ENCODE measurements at places on chromosomes 11 and 22.

GRCh38 chr11:73414977-73415651, 38.9 kb downstream of the RELT start:
- no peak for DNase-seq

GRCh38 chr11:62020661-62021060, 53.2 kb upstream of the FTH1 start:
- DNase-seq, result no peak

- DNase-seq, result peak; percentile 36
These were observed 668 bp downstream of the MADD start for GRCh38 chr11:47270331-47271271.

DNA sequence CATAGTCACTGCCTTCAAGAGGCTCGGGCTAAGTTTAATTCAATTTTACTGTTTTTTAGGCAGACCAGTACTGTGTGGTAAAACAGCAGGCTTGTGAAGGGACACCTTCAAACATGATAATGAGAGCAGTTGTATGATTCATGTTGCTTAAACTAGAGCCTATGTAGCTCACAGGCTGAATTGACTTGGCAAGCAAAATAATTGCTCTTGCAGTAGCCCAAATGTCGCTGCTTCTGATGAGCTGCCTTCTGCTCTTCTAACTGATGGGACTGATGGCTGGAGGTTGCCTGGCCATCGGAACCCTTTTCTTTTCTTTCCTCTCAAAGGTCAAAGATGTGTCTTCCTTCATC, 137.6 kb downstream of the MAML2 start:
- DNase-seq, result no peak

DNA sequence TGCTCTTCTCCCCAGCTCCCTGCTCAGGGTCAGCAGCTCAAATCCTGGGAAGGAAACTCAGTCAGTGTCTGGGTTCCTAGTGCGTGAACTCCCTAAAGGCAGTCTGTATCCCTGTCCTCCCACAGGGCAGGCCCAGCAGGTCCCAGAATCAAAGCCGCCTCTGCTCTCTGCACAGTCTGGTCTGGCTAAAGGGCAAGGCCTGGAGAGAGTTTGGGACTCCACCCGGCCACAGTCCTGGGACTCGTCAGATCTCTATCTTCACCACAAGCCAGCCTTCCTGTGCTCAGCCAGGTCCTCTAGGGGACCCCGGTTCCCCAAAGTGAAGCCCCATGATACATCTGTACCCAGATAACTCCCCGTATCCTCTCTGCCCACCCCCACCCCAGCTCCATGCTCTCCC, 56.2 kb upstream of the CSNK2A3 start:
- DNase-seq, result no peak

- no peak for DNase-seq
These were observed 22.0 kb upstream of the GRAMD1B start for GRCh38 chr11:123407996-123408597.

DNA sequence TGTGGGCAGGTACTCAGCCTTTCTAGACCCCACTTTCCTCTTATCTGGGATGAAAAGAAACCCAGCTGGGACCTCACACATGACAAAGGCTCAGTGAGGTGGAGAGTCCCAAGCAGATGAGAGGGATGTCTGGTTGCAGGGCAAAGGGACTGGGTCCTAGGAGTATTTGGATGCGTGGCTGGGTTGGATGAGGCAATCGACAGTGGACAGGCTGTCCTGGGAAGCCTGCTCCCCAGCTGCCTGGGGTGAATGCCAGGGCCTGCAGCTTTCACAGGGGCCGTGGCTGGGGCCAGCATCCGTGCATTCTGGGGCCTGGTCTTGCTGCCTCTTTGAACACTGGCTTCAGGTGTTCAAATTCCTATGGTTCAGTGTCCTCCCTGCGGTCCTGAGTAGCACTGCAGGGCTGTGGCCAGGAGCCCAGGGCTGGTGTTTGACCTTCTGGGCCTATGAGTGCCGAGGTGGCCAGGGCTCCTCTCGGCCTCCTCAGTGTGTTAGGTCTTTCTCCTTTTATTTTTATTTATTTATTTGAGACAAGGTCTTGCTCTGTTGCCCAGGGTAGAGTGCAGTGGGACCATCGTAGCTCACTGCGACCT, 65.3 kb downstream of the MCM5 start:
- no peak for DNase-seq

- DNase-seq, result no peak
These were observed 55.2 kb upstream of the WNT7B start for GRCh38 chr22:46031965-46032851.

DNA sequence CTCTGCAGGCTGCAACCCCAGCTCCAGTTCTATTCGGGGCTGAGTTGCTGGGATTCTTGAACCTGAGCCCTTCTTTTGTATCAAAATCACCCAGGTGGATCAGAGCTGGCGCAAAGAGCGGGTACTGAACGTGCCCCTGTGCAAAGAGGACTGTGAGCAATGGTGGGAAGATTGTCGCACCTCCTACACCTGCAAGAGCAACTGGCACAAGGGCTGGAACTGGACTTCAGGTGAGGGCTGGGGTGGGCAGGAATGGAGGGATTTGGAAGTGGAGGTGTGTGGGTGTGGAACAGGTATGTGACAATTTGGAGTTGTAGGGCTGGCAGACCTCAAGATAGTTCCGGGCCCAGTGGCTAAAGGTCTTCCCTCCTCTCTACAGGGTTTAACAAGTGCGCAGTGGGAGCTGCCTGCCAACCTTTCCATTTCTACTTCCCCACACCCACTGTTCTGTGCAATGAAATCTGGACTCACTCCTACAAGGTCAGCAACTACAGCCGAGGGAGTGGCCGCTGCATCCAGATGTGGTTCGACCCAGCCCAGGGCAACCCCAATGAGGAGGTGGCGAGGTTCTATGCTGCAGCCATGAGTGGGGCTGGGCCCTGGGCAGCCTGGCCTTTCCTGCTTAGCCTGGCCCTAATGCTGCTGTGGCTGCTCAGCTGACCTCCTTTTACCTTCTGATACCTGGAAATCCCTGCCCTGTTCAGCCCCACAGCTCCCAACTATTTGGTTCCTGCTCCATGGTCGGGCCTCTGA, 3.8 kb downstream of the FOLR1 start:
- DNase-seq, result no peak

- DNase-seq, result peak; percentile 71
These were observed 61.4 kb upstream of the ARFGAP3 start for GRCh38 chr22:42918500-42918899.

- DNase-seq, result no peak
These were observed 18.8 kb upstream of the PICK1 start for GRCh38 chr22:38038426-38038825.

DNA sequence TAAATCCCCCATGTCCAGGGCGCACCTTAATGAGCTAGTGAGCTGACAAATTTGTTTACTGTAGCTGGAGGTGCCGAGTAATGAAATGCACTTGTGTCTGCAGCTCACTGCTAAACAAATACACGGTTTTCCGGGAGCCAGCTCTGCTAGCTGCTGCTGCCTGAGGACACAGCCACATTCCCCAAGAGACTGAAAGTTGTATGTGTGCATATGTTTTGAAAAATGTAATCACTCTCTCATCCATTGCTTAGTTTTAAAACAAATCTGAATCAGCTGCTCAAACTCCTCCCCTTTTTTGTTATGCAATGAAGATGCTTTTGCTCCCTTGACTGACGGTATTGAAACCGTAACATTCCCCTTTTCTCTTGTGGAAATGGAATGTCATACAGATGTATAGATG, 62.4 kb upstream of the NNMT start:
- no peak for DNase-seq

- no peak for DNase-seq
These were observed 300.1 kb downstream of the CNTN5 start for GRCh38 chr11:99320769-99321290.

GRCh38 chr11:125070699-125071254, 7.7 kb downstream of the SLC37A2 start:
- peak; percentile 89 for DNase-seq

DNA sequence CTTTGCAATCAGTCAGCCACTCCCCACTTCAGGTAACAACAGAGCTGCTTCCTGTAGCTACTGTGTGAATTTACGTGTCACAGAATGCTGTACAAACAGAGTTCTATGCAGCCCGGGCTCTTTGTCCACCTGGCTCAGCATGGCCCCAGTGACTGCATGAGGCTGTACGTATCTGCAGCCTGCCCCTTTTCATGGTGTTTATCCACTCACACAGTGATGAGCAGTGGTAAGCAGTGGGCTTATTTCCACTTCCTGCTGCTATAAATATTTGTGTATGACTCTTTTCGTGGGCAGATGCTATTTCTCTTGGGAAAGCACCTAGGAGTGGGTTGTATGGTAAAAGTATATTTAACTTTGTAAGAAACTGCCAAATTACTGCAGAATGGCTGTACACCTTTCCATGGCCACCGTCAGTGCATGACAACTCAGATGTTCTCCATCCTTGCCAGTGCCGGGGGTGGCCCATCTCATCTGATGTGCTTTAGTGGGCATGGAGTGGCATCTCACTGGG, 43.3 kb downstream of the MYEOV start:
- no peak for DNase-seq

DNA sequence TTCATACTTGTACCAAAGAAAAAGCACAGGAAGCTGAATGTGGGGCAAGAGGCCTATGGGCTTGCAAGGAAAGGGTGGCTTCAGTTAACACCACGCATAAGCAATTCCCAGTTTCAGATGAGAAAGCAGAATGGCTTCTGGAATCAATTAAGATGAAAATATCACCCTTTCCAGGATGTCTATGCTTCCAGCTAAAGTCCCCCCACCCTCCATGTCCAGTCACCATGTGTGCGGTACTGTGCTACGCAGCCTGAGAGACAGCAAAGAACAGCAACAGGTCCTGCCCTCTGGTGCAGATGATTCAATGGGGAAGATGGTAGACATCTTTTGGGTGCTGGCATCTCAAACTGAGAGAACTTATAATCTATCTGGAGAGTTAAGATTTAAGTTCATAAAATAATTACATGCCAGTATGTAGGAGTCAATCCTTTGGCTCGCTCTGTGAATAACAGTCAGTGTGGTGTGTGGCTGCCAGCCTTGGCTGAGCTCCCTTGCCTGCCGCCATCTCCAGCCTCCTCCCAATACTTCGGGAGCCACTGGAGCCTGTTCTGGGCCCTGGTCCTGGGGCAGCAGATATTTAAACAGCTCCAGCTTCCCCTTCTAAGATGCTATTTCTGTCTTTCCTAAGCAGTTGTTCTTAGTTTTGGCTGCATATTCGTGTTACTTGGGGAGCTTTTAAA, 44.5 kb downstream of the ME3 start:
- DNase-seq, result no peak

GRCh38 chr11:61996933-61997332, 29.5 kb upstream of the FTH1 start:
- DNase-seq, result no peak

DNA sequence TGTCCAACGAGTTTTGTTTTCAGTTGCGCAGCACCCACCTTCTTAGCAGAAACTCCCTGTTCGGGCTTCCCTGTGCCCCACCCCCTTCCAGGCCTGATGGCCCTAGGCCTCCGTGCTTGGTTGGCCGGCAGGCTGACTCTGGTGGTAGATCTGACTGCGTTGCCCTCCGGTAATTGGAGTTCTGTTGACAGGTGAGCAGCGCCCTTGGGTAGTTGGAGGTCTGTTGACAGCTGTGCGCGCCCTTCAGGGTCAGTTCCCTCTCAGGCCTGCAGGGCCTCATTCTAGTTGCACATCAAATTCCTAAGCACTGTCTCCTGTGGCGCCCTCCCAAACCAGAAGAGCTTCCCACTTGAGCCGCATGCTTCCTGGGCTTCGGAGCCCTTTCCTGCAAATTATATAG, 776 bp downstream of the DGCR6 start:
- no peak for DNase-seq

- no peak for DNase-seq
These were observed 11.8 kb downstream of the HIKESHI start for GRCh38 chr11:86313793-86314192.

DNA sequence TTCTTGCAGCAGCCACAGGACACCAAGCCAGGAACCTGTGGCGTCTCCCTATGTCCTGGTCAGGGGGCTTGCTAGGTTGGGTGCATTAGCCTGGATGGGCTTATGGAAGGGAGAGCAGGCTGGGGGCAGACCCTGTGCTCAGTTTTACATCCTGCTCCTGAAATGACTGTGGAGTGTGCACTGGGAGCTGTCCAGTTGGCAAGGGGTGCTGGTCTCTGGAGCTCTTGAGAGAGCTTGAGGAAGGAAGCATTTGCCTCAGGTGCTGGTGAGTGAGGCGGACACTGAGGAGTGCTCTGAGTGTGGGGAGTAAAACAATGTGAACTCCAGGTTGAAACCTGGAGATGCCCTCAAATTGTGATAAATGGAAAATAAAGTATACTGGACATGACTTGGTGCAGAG, 3.4 kb downstream of the SCGB1D4 start:
- peak; percentile 8 for DNase-seq

DNA sequence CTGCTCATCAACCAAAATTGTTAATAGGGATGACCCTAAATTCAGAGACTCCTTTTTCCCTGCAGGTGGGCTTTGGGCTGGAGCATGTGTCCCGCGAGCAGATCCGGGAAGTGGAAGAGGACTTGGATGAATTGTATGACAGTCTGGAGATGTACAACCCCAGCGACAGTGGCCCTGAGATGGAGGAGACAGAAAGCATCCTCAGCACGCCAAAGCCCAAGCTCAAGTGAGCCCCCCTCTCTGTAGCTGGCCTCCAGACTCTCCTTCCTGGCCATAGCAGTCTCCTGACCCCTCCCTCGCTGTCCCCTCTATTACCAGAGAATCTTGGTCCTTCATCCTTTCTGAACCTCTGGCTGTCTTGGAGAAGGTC, 47.9 kb upstream of the RAB1B start:
- no peak for DNase-seq

DNA sequence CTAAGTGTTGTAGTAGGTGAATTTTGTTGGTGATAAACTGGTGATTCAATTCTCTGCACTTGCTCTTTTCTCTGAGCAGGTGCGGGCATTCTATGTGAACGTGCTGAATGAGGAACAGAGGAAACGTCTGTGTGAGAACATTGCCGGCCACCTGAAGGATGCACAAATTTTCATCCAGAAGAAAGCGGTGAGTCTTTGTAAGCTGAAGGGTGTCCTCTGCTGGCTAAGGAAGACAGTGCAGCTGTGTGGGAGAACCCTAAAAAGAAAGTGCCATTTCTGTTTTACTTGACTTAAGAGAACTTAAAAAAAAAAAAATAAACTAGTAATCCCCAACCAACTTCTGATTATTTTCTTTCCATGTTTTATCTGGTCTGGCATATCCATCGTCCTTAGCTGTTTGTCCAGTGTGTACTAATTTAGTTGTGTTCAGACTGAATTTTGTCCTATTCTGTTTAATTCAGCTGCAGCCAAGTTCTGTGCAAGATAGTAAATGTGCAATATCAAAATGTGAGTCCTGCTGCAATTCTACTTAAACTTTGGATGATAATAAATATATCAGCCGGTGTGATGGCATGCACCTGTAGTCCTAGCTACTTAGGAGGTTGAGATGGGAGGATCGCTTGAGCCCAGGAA, 29.6 kb downstream of the CAT start:
- peak; percentile 43 for DNase-seq

GRCh38 chr11:2097356-2097997, 41.7 kb downstream of the IGF2 start:
- DNase-seq, result no peak

GRCh38 chr11:81070948-81071347, 1630.1 kb upstream of the TENM4 start:
- no peak for DNase-seq

All from RWPE1 (cell line).